ENCODE measurements at places on chromosomes 12 and 14.

GRCh38 chr12:129520739-129521138 is 383.1 kb downstream of the TMEM132D start:
- DNase-seq = no peak

DNA sequence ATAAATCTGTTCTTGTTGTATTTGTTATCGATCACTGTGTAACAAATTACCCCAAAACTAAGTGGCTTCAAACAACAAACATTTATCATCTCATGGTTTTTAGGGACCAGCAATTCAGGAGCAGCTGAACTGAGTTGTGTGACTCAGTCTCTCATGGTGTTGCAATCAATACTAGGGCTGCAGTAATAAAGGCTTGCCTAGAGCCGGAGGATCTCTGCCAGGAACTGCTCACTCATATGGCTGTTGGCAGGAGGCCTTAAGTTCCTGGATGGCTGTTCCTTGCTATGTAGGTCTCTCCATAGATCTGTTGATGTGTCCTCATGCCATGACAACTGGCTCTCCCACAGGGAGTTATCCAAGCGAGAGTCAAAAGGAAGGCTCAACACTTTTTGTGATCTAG is 3.8 kb upstream of the PSMC6 start:
- DNase-seq = peak; percentile 94

- no peak for DNase-seq
These were observed 86.3 kb downstream of the KIF26A start for GRCh38 chr14:104224506-104225277.

DNA sequence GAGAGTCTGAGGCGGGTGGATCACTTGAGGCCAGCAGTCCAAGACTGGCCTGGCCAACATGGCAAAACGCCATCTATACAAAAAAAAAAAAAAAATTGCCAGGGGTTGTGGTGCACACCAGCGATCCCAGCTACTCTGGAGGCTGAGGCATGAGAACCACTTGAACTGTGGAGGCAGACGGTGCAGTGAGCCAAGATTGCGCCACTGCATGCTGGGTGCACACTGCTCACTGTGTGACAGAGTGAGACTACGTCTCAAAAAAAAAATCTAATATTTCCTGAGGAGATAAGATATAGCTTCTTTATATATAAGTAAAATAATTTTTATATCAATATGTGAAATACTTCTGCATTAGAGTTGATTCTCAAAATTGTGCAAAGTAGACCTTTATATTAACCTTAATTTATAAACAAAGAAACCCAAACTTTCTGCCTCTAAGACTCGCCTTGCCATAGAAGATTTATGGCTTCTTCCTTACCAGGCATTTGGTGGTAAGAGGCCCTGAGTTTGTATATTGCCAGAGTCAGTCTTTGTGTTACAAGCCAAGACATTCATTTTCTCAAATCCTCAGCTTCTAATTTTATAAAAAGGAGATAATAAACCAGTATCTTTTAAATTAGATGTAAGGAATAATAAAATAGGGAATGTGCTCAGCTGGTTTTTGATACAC is 1226.7 kb downstream of the FLRT2 start:
- DNase-seq = no peak

GRCh38 chr14:102589761-102590290 is 2.6 kb upstream of the RCOR1 start:
- no peak for DNase-seq

GRCh38 chr12:72030277-72030676 is 91.6 kb downstream of the TPH2 start:
- DNase-seq = no peak

DNA sequence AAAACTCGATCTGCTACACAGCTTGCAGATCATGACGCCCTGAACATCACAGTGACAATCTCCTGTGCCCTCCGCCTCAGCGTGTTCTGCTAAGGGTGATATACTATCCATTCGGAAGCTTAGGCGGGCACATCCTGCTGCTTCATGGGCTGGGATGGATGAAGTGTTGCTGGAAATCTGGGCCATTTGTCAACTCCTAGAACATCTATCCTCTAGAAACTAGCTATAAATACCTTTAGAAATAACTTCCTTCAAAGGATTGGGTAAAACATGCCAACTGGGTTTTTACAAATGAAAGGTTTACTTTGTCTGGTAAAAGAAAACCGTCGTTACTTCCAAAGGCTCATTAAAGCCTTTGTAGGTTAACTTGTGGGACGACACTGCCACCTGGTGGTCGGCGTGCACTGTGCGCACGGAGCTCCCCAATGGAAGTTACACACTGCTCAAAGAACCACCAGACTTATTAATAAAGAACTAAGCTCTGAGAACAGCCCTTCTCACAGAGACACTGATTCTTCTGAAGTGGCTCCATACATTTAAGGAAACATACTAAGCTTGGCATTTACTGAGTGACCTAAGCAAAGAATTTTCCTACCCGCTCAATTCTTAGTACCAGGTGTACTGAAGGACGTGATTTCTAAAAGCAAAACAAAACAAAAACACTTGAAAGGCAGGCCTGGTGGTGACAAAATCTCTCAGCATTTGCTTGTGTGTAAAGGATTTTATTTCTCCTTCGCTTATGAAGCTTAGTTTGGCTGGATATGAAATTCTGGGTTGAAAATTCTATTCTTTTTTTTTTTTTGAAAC is 21.6 kb upstream of the CACNA2D4 start:
- peak; percentile 82 for DNase-seq

- peak; percentile 39 for DNase-seq
These were observed 270.8 kb downstream of the FOXG1 start for GRCh38 chr14:29037411-29037810.

- no peak for DNase-seq
These were observed 140.1 kb downstream of the ALG10B start for GRCh38 chr12:38456537-38457120.

- DNase-seq = no peak
These were observed 138.8 kb upstream of the MAP1LC3B2 start for GRCh38 chr12:116420227-116420880.

DNA sequence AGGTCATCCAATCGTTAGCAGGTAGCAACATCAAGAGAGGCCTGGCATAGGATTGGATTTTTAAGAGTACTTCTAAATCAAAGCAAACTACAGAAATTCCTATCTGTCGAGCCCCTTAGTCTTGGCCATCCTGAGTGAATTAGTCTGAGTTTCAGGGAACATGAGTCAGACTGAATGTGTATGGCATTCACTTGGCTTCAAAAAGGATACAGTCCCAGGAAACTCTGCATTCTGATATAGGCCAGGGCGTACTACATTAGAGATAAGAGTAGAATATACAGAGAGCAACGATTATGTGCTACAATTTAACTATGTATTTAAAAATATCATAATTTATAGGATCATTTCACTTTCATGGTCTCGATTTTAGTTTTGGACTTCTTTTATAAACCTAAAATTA is 242.2 kb downstream of the SOX5 start:
- no peak for DNase-seq

DNA sequence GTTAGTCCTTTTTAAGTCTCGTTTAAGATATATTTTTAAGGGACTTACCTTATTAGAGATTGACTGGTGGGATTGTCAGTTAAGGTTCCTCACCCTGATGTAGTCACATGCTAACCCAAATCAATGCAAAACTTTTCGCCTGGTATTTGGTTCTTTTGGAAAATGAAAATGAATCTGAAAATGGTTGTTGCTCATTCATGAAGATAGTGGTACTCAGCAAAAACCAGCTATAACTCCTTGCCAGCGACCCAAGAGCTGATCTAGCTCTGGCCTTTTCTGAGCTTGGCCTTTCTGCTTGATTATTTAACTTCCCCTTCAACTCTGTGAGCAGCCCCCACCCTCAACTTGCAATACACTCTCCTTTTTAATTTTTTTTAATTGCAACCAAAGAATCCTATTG is 85.0 kb upstream of the GTF2A1 start:
- no peak for DNase-seq

DNA sequence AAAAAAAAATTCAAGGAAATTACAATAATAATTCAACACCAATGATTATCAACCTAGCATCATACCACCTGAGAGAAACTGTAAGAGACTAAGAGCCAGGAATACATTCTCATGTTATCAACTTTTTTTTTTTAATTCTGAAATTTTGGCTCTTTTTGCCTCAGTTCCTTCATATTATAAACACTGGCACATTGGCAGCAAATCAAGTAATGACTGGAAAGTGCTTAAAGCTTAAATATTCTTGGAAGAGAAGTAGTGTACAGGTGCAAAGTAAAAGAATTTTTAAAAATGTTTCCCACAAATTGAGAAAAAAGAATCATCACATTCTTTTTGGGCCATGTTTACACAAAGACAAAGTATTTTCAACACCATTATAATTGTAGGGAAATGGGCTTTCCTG is 296.9 kb upstream of the SOX5 start:
- no peak for DNase-seq

DNA sequence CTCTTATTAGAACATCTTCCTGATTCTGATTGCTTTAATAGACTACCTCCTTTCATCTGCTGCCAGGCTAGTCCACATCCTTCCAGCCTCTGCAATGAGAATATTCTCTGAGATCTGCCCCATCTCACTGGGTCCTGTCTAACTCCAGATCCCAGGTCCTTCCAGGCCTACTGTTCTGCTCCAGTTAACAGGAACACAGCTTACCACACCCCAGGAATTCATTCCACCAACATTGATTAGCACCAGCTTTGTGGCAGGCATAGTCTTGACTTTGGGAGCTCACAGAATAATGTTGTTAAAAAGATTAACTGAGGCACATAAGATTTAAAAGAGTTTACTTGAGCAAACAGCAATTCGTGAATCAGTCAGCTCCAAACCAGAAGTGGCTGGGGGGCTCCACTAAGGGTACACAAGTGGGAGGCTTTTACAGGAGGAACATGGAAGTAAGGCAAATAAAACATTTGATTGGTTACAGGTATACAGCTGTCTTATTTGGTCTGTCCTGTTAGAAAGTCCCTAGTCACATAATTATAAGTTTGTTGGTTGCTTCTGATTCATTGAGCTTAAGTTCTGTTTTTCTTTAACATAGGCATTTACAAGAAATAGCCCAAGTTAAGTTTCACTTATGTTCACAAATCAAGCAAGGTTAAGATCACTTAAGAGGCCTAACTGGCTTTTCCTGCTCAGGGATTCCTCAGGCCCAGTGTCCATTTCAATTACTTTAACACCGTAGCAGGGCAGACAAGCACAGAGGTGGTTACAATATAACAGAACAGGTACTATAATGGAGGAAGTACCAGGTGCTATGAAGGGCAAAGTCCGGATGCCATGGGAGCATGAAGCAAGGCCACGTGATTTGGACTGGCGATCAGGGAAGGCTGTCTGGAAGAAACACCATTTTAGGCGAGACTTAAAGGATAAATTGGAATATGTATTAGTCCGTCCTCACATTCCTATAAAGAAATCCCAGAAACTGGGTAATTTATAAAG is 12.2 kb upstream of the MYH7 start:
- no peak for DNase-seq

DNA sequence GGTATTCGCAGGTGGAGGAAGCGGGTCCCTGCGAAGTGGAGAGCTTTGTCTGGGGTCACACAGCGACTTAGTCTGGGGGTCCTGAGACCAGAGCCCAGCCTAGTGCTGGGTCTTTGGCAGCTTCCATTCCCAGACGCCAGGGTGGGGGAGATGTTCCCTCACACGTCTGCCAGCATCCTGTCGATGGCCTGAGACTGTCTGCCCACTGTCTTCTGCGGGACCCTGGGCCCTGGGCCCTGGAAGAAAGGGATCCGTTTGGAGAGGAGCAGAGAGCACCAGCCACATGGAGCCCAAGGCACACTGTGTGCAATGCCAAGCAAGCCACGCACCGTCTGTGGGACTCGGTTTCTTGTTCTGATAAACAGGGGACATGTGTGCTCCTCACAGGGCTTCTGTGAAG is 197.2 kb downstream of the KIF26A start:
- DNase-seq = no peak

DNA sequence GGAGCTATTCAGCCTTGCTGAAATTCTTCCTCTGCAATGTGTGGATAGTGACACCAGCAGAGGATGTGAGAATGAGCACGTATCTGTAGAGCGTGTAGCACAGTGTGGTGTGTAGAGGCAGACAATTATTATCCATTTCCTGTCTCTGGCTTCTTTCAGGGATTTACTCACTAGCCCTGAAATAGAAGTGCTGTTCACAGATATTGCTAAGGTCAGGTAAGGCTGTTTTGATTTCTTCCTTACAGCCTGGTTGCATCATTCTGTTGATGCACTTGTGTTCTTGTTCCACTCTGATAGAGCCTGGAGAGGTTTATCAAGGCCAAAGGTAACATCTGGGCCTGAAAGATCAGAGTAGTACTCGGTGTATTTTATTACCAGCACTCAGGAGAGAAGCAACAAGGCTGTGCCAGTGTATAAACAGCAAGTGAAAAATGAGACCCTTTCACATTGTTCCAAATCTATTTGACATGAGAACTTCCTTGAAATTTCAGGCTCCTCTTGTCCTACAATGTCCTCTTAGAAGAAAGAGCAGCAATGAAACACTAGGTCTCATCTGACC is 16.7 kb downstream of the ARG2 start:
- peak; percentile 44 for DNase-seq

- DNase-seq = peak; percentile 14
These were observed 11.2 kb upstream of the RNU6-7 start for GRCh38 chr14:32190673-32191072.

DNA sequence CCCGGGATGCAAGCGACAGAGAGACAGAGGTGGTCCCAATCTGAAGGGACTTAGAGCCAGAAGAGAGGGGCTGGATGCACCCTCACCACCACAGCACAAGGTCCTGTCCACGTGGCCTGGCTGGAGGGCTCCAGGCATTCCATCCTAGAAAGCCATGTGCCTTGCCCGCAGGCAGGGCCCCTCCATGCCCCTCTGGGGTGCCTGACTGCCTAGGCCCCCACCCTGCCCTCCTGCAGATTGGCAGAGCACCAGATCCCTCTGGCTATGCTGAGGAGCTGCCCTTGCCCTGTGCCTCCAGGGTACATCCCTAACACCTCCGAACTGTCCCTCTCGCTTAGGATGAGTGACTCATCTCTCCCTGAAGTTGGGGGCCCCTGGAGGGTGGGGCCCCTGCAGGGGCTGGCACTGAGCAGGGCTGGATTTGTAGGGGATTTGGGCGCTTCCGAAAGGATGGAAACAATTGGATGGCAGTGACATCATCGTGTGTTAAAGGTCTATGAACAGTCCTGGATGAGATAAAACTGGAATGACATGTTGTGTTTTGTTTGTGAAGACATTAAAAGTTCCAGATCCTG is 50.9 kb downstream of the CHGA start:
- DNase-seq = peak; percentile 28

DNA sequence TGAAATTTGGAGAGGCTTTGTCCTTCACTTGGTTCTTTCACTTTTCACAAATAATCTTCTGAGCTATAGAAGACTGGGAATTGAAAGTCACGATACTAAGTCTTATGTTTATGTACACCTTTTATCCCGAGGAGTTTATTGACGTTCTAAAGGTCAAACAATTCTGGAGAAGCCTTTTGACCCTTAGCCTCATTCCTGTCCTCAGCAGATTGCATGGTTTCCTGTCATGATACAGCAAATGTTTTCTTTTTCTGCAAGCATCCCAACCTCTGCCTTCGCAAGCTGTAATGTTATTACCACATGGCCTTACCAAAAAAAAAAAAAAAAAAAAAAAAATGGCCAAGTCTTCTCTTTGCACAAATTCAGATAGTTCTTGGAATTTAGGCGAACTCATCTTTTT is 411.7 kb upstream of the FLRT2 start:
- peak; percentile 20 for DNase-seq

GRCh38 chr12:2834581-2835491 is at the start of gene NRIP2:
Gene NRIP2, minus strand, starts transcription at chr12:2835035. Its CDS starts 52 bp downstream, at chr12:2834983.
- peak; percentile 76 for DNase-seq

All from fibroblast of villous mesenchyme (primary cell).